ENCODE measurements at places on chromosomes 12 and 14.

DNA sequence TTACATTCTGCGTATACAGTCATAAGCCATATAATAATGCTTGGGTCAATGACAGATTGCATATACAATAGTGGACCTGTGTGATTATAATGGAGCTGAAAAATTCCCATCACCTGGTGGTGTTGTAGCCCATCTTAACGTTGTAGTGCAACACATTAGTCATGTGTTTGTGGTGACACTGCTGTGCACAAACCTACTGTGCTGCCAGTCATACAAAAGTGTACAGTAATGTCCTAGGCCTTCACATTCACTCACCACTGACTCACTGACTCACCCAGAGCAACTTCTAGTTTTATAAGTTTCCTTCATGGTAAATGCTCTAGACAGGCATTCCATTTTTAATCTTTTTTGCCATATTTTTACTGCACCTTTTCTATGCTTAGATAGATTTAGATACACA, 194.8 kb upstream of the SEL1L start:
- no peak for DNase-seq

GRCh38 chr14:32560209-32560857, 231.2 kb downstream of the AKAP6 start:
- DNase-seq: no peak

DNA sequence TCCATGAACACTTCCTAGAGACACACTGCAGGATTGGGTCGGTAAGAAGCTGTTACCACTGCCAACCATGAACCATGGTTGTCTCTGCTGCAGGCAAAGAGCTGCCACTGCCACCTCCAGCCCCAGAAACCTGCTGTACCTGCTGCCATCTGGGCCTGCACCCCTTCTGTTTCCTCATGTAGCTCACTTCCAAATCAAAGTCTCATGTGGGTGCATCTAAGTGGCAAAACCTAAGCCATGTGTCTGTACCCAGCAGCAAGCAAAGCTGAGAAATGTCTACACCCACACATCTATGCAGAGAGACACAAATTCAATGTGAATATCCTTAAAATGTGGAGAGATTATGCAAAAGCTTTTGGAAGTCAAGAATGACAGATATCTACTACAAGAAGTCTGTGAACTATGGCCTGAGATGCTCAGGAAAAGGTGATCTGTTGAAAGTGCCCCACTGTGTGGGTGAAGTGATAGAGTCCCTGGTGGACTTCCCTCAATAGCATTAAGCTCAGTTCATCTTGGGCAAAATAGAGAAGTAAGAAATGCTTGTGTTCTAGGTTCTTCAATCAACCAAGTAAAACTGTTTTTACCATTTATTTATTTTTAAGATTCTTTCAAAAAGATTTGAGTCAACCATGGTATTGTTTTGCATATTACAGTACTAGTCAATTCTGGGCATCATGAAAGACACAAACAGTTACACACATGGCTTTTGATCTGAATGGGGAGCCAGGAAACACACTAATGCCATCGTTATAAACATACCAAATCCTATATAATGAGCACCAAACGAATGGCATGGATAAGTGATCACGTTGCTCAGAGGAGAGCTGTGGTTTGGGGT, 64.4 kb downstream of the FOS start:
- no peak for DNase-seq

DNA sequence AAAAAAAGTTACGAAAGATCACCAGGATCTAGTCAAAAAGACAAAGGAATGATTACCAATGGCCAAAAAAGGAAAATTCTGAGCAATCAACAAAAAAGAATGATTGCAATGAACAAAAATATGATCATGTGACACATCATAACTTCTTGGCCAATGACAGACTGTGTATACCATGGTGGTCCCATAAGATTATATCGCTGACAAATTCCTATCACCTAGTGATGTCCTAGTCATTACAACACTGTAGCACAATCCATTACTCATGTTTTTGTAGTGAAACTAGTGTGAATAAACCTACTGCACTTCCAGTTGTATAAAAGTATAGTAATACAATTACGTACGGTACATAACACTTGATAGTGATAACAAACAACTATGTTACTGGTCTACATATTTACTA, 12.3 kb downstream of the SEL1L start:
- DNase-seq: no peak

DNA sequence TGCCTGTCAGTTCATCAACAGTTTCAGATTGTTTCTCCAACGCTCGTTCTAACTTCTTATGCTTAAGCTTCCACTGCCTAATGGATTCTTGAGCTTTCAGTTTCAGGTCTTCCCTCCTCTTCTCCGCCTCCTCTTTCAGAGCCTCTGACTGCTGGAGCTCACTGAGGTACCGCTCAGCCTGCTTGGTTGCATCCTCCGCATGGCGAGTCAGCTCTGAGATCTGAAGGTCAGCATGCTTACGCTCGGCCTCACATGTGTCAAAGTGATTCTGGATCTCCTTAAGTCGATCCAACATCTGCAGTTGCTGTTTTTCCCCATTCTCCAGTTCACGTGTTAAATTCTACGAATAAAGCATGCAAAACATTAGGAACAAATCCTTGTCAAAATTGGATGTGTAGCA, 148.8 kb downstream of the CEP128 start:
- DNase-seq: no peak

- DNase-seq: no peak
Observed at GRCh38 chr14:68509188-68509983, 283.5 kb downstream of the ZFP36L1 start.

DNA sequence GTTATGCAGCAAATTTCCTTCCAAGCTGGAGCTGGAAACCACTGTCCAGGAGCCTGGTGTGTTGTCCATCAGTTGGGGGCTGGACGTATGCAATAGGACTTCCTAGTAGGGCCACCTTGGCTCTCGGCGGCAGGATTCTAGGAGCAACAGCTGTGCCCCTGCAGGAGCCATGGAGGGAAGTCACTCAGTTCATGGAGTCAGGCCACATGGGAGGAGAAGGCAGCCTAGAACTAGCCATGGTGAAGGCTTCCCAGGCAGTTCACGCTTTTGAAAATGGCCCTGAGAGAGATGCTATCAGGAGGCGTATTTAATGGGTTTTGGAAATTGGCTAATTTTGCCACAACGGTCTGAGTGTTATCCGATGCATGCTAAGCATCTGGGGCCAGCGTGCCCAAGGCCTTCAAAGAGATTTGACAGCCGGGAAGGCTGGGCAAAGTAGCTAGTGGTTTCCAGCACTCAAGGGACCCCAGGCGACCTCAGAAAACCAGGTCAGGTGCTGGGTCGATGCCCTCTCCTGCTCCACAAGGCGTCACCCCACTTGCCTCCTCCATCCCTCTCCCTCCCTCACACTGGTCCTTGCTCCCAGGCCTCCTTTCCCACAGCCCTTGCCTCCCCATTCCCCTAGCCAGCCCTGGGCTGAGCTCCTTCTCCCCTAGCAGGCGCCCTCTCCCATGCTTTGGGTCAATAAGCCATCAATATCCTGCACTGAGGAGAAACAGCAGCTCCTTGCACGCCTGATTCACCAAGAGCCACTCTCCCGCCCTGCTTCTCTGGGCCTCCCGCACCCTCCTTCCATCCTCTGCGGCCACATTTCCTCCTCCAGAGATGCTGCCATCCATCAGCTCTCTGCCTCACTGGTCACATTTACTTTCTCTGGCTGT, 30.9 kb upstream of the SYNDIG1L start:
- no peak for DNase-seq

- DNase-seq: no peak
Observed at GRCh38 chr14:103845327-103845726, 2.0 kb downstream of the PPP1R13B start.

GRCh38 chr12:13093848-13094220, 9.6 kb downstream of the GSG1 start:
- DNase-seq: no peak

GRCh38 chr12:65935906-65936901, 111.9 kb downstream of the HMGA2 start:
- DNase-seq: no peak

DNA sequence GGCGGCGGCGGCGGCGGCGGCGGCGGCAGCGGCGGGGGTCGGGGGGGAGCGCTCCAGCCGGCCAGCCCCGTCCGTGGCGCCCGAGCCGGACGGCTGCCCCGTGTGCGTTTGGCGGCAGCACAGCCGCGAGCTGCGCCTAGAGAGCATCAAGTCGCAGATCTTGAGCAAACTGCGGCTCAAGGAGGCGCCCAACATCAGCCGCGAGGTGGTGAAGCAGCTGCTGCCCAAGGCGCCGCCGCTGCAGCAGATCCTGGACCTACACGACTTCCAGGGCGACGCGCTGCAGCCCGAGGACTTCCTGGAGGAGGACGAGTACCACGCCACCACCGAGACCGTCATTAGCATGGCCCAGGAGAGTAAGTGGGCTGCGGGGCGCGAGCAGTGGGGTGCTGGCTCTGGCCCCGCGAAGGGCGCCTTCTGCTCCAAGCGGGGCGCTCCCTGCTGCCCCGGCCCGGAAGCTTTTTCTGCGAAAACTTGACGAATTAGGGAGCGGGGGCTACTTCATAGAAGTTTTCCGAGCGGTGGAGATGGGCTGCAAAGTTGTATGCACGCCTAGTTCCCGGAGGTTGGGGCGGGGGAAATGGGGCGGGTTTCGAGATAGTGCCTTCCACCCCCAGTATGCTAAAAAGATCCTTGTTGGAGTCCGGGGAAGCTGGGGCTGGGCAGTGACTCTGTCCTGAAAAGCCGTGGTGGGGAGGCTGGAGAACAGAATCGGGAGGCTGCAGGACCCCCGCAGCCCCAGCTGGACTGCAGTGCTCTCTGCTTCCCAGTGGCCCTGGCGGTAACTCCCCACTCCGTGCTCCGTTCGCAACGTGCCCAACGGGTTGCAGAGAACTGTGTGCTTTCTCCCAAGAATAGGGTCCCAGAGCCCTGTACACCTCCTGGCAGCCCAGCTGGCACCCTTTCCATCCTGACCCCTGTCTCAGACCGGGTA, 751 bp downstream of the GDF11 start:
- DNase-seq: no peak

- DNase-seq: no peak
Observed at GRCh38 chr12:48997719-48998496, 1.3 kb downstream of the DDN start.

GRCh38 chr12:117002051-117002817, 91.5 kb downstream of the FBXW8 start:
- DNase-seq: no peak

DNA sequence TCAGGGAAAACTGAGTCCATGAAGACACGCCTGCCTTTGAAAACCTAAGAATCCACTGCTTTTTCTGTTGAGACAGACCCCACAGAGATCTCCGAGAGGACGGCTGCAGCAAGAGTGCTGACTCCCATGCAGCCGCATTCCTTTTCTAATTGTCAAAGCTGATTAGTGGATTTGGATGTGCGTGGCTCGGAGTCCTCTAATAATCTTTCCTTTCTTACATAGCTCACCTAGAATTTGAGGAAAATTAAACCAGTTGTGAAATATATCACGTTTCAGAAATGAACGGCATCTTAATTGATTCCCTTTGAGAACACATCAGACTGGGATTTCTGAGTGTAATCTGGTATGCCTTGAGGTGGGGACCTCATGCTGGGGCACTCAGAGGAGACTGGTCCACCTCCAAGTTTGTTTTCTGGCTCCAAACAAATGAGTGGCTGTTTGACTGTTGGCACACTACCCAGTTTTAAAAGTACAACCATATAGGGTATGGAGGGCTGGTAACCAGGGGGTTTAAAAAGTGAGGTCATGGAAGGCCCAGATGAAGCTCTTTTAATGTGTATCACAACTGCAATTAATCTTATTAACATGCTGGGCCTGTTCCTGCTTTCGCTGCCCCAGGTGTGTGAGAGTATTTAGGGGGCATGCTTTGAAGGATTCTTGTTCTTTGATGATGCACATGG, 63.3 kb downstream of the RASSF3 start:
- no peak for DNase-seq

DNA sequence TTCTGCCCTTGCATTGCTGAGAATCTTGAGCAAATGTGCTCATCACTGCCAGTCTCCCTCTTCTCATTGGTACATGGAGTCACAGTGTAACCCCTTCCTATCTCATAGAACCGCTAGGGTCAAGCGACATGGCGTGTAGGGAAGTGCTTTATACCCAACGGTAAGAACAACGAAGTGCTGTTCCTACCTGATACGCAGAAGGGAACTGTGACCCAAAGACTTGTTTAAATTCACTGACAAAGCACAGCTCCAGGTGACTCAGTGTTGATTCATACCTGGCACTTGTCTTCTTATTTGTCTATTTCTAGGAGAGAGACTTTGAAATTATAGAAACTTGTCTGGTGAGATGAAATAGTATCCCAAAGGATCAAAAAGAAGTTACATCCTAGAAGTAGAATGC, 53.7 kb downstream of the FBXL14 start:
- no peak for DNase-seq

DNA sequence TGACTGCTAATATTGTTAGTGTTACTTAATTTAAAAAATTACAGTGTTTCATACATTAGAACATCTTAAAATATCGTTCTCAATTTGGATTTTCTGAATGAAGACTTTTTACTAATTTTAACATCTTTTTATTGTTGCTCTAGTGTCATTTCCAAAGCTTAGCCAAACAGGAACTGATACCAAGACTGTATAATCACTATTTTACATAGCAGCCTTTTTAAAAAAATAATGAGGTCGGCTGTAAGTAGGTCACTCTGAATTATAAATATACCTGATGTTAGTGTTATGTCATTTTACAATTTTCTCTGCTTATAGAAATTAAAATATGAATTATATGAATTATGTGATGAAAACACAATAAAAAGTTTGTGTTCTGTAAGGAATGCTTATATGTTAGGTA, 321.5 kb downstream of the TMEM117 start:
- DNase-seq: no peak

- DNase-seq: no peak
Observed at GRCh38 chr12:24034160-24034559, 84.7 kb upstream of the SOX5 start.

DNA sequence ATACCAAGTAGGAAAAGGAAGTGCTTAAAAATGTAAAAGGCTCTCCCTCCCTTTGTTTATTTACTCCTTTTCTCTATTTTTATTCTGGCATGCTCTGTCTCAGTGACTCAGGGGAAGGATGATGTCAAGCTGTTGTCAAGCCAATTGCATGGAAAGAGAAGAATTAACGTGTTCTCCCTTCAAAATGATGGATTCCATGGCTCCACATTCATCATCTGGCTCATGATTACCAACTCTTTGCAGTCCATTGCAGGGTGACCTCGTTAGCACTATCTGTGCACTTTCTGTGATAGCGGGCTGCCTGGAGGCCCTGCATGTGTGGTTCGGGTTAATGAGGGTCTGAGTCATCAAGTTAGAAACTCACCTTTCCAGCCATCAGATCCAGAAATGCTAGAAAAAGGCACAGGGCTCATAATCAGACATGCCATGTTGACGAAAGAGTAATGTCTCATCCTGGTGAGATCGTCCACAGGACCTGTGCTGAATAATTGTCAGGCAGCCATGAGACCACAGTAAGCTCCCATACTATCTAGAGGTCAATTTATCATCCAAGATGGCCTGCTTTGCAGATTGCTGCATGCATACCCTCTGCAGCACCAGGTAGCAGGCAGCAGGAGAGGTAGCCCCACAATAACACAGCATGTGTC, 79.2 kb upstream of the BTG1 start:
- no peak for DNase-seq

DNA sequence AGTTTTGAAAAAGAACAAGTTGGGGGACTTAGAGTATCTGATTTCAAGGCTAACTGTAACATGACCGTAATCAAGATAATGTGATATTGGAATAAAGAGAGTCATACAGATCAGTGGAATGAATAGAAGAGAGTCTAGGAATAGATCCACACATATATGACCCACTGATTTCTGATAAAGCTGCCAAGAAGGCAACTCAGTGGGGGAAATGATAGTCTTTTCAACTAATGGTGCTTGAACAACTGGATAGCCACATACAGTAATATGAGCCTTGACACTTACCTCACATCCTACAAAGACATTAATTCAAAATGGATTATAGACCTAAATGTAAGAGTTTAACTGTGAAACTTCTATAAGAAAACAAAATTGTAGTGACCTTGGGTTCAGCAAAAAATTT, 3.8 kb downstream of the PRKCH start:
- DNase-seq: no peak

Data from stimulated activated CD4-positive, alpha-beta T cell treated with anti-CD3 and anti-CD28 coated beads, TNF-alpha, amount 100 ng/mL, for 1 hour (primary cell).